Neural crest cell (in vitro differentiated cells): ENCODE measurements at places on chromosomes 12 and 14.

DNA sequence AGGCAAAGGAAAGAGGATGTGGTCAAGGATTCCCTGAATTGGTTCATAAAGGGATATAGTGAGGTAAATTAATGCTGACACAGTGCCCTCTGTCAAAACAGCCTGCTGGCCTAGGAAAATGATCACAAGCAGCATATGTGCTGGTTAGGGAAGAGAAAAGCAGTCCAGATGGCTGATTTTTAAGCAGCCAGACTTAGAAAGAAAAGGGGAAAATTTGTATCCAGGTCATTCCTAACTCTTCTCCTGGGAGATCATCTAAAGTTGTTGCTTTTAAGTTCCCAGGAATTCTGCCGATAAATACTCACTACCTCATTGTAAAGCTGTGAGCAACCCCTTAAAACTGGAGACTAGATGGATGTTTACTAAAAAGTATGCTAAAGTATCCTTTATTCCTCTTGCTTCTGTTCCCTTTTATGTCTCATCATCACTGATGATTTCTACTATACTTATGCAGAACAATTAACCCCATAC lies 46.4 kb upstream of the CNOT2 start:
- DNase-seq, result no peak

DNA sequence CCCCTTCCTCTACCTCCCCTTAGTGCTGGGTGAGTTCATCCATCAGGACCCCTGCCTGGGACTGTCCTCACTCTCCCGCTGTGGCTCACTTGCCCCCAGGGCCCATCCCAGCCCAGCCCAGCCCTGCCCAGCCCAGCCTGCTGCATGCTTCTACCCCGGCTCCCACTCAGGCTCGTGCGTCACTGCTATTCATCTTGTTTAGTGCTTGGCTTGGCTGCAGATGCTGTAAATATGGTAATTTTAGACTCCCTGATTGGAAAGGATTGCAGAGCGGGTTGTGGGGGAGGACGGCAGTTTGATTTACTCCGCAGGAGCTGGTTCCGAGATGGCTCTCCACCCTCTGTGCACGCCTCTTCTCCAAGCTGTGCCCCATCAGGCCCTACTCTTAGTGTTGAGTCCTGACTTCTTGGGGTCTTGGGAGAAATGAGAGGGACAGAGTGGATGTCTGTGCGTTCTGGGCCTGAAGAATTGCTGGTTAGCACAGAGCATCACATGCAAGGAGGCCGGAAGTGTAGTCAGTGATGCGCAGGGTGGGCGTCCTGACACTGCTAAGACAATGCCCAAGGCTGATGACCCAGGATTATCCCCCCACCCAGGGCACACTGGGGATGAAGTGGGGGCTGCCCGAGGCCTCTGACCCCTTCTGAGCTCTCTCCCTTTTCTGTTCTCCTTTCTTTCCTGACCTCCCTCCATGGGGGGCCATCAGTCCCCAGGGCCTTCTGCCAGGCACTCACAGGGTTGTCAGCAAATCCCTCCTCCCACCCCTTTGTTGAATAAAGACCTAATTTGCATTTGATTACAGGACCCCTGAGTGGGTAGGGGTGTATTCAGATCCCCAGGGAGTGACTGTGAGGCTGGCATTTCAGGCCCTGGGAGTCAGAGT lies 244.4 kb downstream of the ZFP36L1 start:
- peak; percentile 44 for DNase-seq

- no peak for DNase-seq
Measured at GRCh38 chr14:95524706-95525512, 8.5 kb upstream of the SYNE3 start.

DNA sequence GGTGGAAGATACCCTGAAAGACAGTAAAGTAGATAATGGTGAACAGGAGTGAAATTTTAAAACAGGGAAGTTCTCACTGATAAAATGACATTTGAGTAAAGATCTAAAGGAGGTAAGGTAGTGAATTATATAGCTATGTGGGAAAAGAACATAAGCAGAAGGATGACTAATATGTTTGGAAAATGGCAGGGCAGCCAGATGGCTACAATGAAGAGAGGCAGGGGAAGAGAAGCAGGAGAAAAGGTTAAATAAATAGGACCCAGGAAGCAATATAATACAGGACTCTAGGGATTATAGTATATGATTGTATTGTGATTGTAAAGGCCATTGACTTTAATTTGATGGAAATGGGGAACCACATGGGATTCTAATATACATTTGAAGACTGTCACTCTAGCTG lies 33.0 kb downstream of the SCFD1 start:
- DNase-seq, result no peak

GRCh38 chr14:43894534-43894933 lies 612.5 kb downstream of the FSCB start:
- DNase-seq, result no peak

DNA sequence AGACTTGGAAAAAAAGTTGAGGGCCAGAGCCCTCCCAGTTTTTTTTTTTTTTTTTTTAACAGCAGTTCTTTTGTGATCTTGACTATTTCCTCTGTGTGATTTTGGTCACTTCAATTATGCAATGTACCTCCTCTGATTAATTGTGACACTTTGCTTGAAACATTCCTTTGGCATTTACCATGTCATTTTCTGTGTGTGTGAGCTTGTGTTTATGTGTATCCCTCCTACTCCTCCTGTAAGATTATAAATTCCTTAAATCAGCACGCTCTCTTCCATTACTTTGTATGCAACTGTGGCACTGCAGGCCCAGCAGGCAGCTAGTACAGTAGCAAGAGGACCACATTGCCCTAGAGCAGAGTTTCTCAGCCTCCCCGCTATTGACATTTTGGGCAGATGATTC lies 33.2 kb upstream of the GALNT16 start:
- DNase-seq, result no peak

- no peak for DNase-seq
Measured at GRCh38 chr14:50859296-50859624, 12.6 kb upstream of the ABHD12B start.

- no peak for DNase-seq
Measured at GRCh38 chr12:26936559-26937442, 980 bp downstream of the INTS13 start.

DNA sequence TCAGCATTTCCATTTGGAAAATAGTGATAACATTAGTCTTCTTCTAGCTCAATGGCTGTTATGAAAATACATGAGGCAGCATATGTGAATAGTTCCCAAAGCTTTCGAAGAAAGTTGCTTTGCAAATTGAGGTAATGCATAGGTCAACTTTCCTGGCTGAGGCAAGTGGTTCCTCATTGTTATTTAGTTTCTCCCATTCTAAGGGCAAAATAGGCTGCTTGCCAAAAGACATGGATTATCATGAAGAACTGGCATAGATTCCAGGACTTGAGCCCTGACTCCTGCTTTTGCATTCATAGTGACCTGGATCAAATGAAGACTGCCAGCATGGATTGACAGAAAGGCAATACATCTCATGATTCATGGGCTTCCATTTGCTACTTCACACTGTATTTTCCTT lies 35.7 kb downstream of the LRFN5 start:
- no peak for DNase-seq

- no peak for DNase-seq
Measured at GRCh38 chr14:65620195-65620594, 207.7 kb downstream of the FUT8 start.

DNA sequence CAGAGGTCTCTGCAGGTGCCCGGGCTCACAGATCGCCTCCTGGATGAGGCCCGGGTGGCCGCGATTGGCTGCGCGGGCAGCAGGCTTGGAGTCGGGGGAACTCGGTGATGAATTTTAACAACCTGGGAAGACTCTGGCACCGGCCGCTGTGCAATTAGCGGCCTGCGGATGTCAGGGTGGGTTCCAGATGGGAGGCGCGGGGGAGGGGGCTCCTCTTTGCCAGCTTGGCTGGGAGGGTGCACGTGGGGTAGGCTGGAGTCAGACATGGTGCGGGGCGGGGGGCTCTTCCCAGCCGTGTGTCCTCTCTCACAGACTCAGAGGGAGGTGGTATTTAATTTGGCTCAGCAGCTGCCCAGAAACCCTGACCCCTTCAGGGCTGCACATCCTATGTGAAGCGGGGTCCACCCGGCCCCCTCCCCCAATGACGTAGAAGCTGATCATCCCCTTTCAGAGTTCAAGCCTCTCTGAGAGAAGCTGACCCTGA lies 81.4 kb downstream of the KIF26A start:
- no peak for DNase-seq

DNA sequence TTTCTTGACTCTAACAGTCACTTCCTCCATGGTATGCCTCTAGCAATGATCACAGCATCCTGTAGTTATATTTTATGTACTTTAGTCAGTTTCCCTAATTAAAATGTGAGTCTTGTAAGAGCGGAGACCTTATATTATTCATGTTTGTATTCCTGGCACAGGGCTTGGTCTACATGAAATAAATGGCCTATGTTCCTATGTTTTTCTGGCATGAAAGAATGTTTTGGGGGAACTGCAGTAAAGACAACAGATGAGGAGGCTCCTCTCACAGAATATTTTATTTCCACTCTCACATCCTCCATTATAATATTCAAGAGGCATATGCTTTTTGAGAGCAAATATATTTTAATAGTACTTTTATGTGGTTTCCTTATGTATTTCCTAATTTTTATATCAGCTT lies 429.8 kb upstream of the PDE3A start:
- no peak for DNase-seq

GRCh38 chr12:132199101-132199500 lies 54.8 kb downstream of the NOC4L start:
- DNase-seq, result no peak

DNA sequence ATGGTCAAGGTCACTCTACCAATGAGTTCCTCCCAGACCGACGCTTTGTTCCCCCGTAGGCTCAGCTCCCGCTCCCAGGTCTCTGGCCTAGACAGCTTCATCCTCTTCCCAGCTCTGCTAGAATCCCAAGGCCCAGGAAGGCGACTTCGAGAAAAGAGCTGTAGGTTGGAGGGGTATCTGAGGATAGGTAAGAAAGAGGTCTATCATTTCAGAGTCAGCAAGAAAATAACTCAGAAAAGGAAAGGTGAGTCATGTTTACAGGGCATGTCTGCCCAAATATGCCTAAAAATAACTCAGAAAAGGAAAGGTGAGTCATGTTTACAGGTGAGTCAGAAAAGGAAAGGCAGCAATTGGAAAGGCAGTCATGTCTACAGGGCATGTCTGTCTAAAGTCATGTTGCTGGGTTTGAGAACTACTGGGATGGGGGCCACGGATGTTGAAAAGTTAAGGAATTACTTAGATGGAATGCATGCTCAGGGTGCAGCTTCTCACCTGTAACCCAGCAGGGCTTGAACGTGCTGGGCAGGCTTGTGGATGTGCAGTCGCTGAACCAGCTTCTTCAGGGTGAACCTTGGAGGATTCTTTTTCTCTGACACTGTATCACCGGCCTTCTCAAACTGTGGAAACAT lies 12.2 kb downstream of the TEP1 start:
- no peak for DNase-seq

DNA sequence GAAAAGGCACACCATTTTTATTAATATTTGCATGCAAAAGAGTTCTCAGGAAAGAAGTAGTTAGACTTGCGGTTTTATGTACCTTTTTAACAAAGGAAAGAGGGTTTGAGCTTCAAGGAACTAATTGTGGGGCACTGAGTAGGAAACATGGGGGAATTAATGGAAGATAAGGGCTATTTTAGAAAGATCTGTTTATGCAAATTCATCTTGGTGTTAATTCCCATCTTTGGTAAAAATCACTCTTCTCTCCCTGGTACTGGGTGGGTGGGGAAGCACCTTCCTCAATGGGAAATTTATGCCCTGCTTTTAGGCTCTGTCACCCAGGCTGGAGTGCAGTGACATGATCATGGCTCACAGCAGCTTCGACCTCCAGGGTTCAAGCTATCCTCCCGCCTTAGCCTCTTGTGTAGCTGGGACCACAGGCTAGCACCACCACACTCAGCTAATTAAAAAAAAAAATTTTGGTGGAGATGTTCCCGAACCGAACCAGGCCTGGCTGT lies 30.1 kb upstream of the RESF1 start:
- DNase-seq, result no peak

DNA sequence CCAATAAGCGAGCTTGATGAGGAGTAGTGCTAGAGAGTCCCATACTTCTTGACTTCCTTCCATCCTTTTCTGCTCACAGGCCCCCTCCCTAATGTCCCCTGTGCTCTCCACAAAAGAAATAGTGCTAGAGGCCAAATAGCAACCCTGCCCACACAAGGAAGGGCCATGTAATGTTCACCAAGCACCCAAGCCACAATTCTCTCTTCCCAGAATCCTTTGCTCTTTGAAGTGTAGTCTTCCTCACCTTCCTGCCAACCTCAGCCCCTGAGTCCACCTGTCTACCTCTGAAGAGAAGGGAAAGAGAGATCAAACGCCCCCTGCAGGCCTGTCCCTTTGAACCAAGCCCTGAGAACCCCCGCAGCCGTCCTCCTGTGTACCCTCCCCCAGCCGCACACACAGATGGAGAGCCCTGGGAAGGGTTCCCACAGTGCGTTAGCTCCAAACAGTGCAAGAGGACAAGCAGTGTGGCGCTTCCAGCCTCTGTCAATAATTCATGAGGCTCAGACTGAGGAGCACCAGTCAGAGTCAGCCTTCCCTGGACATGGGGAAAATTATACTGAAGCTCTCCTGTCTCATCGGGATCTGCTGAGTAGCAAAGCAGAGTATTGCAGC lies 1.9 kb upstream of the DHRS4 start:
- DNase-seq, result no peak

DNA sequence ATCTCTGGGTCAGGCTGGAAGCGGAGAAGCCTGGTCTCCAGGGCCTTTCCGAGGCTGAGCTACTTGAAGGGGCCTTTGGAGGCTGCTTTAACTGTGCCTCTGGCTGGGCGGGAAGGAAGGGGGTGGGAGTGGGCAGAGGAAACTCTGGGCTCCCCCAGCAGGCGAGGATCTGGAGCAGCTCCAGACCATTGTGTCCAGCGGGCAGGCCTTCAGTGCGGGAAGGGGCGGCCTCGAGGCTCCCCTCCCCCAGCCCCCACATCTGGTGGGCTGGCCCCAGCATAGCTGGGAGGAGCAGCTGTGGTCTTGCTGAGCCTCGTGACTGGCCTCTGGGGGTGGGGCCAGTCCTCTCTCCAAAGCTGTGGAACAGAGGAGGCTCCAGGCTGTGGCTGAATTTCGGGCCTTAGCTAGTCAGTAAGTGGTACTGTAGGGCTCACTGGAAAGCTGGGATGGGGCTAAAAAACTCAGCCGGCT lies 3.4 kb downstream of the TAMALIN start:
- DNase-seq, result peak; percentile 77

DNA sequence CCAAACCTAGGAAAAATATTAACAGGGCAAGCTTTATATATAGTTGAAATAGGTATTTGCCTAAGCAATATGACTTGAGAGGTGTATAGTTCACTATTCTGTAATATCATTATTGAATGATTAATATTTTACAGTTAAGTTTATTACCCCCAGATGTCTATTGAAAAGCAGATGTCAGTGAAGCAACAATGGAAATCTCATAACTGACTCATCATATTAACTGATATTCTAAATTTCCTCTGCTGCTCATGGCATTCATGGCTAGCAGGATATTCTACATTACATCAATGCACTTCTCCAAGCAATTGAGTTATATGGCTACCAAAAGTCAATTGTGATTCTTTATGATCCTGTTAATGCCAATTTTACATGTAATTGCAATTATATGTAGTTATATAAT lies 9.7 kb upstream of the MAGOHB start:
- DNase-seq, result no peak

GRCh38 chr12:66235626-66236281 lies 46.7 kb downstream of the IRAK3 start:
- DNase-seq, result no peak

- DNase-seq, result no peak
Measured at GRCh38 chr12:91414636-91415035, 232.0 kb upstream of the DCN start.

- no peak for DNase-seq
Measured at GRCh38 chr14:93114713-93115068, 1.0 kb downstream of the ITPK1 start.

- DNase-seq, result peak; percentile 62
Measured at GRCh38 chr12:57756406-57757341, 1.8 kb downstream of the MARCHF9 start.
